ENCODE measurements at places on chromosomes 1 and 21.

- no peak for DNase-seq
Measured at GRCh38 chr1:185062710-185063370, 17.5 kb downstream of the RNF2 start.

DNA sequence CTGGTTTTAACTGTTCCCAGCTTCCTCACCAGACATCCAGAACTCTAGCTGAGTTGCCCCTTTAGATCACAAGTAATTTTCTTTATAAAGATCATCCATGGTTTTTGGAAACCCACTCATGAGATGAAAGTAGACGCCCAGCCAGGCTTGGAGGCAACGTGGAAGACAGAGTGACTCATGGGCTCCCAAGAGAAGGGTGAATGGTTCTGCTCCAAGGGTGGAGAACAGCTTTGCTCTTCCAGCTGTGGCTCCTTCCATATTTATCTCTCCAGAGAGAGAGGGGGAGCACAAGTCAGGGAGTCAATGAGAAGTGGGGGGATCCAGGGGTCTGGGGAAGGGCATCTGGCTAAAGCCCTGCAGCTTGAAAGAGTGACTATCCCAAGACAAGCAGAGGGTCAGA, 13.8 kb downstream of the FAM78B start:
- no peak for DNase-seq

DNA sequence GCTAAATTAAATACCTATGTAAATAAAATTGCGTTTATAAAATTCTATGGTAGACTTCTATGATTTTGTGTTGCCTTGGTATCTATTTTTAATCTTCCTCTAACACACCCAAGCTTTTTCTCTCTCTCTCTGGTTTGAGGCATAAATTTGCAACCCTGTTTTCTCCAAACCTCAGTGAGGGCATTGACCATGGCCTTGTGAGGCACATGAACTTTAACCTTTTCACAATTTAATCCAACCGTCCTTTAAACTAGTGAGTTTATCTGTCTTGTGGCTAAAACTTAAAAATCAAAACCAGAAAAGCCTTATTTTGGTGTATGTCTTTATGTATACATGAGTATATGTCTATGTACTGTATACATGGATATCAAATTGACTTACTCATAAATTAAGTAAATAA, 746.6 kb upstream of the B3GALT2 start:
- DNase-seq: no peak

GRCh38 chr1:181442181-181442525, 41.2 kb upstream of the CACNA1E start:
- DNase-seq: no peak

DNA sequence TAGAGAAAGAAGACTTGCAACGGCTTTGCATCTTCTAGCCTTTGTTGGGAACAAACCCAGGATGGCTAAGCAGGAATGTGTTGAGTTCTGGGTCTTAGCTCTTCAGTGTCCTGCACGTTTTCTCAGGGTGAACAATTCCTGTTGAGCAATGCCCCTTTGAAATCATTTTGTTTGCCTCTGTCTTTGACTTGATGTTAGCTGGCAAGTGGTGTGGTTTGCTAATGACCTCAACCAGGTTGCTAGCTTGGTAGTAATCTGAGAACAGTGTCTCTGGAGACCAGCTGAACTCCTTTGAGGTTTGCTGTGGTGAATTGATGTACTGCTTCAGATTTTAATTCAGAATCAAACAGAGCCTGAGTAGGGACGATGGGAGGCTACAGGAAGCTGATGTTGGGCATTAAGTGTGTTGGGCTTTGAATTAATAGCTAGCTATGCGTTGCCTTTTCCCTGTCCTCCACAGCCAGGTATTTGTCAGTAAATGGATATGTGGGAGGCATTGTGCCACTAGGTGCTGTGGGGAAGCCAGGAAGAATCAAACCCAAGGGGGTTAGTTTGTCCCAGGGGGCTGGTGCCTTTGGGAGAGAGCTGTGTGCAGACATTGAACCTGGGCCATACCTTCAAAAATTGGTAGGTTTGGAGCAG, 23.3 kb upstream of the SRSF10 start:
- DNase-seq: no peak

DNA sequence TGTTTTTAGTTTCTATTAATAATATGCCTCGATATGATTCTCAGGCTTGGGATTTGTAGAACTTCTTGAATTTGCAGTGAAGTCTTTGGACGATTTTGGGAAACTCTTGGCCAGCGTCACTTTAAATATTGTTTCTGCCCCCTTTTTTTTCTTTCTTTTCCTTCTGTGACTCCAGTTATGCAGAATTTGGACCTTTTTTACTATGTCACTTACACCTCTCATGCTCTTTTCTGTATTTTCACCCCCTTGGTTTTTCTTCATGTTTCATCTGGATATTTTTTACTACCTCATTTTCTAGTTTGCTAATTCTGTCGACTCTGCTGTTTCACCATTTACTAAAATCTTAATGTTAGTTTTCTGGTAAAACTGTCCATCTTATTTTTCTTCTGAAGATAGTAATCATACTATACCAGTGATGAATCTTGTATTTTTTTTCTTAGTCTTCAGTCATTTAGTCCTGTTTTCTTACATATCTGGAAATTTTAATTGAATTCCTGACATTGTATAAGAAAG, 173.6 kb downstream of the DHRS3 start:
- no peak for DNase-seq

All from CD4-positive, CD25-positive, alpha-beta regulatory T cell (primary cell).